ENCODE measurements at places on chromosomes 3 and 15.

- no peak for DNase-seq
These were observed 164.1 kb downstream of the ARRDC4 start for GRCh38 chr15:98124581-98124980.

DNA sequence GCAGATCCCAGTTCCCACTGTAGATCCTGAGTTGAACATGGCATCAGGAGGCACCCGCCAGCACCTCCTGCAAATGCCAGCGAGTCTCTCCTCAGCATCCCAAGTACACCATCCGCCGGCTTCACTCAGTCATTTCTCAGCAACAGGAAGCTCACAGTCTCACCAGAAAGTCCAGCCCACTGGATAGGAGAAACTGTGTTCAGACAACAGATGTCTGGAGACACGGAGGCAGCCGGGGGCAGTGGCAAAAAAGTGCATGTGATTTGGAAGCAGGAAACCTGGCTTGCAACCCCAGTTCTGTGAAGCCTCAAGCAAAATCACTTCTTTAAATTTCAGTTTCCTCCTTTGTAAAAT is 68.7 kb downstream of the SRGAP3 start:
- DNase-seq, result no peak

GRCh38 chr3:8650583-8651416 is 6.2 kb upstream of the SSUH2 start:
- no peak for DNase-seq

- DNase-seq, result no peak
These were observed 151.9 kb downstream of the RBPMS2 start for GRCh38 chr15:64623347-64623996.

DNA sequence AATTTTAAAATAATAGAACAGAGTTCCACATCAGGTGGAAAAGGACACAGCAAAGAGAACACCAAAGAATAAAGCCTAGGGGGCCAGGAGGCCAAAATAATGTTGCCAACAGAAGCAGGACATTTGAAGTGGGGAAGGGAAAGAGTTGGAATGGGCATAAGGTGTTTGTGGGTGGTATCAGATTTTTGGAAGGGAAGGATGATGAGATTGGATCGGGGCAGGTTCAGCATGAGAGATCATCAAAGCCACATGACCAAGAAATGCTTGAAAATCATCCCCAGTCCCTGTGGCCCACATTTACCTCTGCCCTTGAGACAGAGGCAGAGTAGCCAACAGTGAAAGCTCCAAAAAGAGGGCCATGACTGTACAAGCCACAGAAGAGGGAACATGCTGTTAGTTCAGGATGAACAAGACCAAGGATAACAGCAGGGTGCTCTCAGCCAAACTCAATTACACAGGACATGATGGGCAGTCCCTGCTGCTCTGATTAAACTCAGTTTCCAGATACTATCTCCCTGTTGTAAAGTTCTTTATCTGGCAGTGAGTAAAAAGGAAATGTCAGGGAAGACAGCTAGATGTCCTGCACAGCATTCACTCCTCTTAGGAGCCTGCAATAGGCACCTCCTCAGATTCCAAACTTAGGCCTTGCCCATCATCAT is 32.5 kb downstream of the RAB27A start:
- no peak for DNase-seq

GRCh38 chr3:104178680-104179079 is 1188.0 kb upstream of the ALCAM start:
- DNase-seq, result no peak

- no peak for DNase-seq
These were observed 105.5 kb downstream of the GABRB3 start for GRCh38 chr15:26667222-26667988.

DNA sequence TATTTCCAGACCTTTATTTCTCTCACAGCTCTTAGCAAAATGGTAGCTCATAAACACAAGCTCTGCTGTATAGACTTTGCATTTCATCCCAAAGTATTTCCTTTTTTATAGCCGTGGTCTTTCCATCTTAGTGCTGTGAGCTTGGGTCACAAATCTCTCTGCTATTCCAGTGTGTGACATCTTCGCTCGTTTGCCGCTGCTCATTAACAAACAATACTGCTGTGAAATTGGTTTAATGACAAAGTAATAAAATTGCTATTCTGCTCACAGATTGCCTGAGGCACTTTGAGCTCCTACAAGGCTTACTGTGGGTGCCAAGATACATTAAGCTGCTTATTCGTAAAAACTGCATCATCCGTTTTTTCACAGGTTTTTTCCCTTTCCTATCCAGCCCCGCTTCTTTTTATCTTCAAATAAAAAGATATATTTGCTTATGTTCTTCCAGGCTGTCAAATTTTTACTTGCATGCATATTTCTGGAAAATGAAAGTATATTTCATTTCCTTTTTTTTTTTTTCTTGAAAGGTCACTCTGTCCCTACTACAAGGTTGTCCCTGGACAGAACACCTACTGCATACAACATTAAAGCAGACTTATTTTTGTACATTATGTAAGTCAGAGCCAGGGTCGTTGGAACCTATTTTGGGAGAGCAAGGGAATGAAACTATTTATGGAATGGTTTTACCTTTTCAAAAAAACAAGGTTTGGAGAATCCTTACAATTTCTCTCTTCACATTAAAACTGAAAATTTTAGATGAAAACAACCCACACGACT is 174.5 kb downstream of the MEIS2 start:
- no peak for DNase-seq

DNA sequence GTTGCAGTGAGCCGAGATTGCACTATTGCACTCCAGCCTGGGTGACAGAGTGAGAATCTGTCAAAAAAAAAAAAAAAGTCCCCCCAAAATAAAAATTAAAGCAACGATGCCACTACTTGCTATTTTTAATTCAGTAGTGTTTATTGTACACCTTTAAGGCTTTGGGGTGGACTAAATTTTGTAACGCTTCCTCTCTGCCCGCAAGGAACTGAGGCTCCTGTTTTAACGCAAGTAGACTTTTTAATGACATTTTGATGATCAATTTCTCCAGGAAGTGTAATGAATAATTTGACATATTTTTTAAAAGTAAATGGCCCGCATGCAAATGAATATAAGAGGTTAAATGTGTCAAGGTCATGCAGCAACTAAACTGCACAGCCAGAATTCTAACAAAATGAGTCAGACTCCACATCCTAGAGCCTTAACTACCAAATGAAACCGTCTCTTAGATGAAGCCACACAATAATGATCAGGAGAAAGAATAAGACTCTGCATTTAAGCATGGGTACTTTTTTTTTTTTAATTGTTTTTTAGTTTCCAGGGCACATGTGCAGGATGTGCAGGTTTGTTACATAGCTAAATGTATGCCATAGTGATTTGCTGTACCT is 96.8 kb upstream of the LMOD3 start:
- DNase-seq, result no peak

DNA sequence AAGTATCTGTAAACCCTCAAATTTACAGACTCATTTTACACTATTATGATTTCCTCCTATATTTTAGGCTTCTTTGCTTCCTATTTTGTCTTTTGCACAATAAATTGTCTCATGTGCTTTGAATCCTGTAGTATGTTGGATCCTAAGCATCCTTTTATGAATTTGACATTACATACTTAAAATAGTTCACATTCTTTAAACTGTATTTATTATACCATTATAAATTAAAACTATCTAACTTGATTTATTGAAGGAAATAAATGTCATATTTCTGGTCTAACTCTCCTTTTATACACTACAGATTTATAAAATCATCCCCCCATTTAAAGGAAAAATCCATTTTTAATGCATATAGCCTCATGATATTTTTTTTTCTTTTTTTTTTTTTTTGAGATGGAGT is 32.6 kb downstream of the EHHADH start:
- DNase-seq, result no peak

GRCh38 chr3:31176045-31176444 is 281.6 kb upstream of the GADL1 start:
- no peak for DNase-seq

DNA sequence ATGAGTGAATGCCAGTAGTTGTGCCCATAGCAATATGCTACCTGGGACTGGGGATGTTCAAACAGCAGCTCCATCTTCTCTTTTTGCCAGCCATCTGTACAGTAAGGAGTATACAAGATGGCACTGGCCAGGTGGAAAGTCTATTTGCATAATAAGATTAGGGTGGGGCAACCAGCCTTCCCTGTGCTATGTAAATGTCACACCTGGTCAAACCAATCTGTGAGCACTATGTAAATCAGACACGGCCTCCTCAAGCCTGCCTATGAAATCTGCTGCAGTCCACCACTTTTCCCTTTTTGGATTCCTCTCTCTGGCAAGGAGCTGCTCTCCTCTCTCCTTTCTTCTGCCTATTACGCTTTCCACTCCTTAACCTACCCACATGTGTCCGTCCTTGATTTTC is 53.0 kb downstream of the C3orf80 start:
- no peak for DNase-seq

DNA sequence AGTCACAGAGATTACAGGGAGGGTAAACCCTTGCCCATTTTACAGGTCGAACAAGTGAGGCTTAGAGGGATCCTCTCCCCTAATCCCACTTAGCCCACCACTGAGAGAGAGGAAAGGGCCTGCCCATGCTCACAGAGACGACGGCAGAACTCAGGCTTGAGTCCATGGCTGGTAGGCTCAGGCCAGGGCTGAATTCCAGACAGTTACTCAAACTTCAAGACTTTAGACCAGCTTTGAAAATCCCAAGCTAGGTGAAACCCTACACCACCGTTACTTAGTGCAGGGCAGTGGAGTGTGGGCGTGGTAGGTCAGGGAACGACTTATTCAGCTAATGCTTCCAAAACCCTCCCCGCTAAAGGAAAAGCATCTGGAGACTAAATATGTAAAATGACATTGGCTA is 16.4 kb downstream of the GRIP2 start:
- no peak for DNase-seq

DNA sequence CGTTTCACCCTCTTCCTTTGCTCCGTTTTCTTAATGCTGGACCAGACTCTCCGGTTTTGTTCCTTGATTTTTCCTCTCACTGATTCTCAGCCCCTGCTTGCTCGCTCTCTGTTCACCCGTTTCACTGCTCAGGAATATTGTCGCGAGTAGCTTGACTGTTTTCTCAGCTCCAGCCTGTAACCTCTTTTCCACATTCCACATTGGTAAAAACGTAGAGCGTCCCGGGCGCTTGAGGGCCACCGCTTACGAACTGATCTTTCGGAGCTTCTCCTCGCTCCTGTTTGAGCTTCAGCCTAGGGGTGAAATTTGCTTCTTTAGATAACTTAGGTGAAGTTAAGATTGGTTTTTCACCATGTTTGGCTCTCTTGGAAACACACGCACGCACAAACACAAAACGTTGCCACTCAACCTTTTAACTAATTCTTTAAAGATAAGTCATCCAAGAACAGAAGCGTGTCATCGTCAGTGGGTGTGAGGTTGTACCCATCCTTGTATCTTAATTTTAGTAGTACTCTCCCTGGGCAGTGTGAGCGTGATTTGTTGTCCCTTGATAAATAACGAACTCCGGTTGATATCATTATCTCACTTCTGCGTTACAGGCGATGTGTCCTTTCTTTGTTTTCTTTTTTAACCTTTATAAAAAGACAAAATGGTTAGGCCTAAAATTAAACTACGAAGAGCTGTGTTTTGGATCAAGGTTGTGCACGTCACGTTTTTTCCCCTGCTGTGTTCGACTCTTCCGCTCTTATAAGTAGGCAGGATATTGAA is 1.0 kb downstream of the PAK2 start:
- DNase-seq, result peak; percentile 62

DNA sequence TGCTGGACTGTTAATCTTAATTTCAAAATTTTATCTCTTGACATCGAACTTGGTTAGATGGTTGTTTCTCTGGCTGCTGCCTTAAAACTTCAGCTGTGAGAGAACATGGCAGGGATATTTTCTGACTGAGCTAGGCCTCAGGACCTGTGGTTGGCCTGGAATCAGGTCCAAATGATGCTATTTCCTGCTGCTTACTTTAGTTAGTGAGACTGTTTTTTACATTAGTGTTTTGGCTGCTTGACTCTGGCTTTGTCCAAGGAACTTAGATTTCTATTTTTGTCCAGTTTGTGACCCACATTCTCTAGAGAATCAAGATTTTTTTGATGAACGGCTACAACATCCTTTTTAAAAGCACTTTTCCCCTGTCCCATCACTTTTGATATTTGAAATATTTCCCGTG is 497.9 kb upstream of the SGO1 start:
- DNase-seq, result peak; percentile 71

DNA sequence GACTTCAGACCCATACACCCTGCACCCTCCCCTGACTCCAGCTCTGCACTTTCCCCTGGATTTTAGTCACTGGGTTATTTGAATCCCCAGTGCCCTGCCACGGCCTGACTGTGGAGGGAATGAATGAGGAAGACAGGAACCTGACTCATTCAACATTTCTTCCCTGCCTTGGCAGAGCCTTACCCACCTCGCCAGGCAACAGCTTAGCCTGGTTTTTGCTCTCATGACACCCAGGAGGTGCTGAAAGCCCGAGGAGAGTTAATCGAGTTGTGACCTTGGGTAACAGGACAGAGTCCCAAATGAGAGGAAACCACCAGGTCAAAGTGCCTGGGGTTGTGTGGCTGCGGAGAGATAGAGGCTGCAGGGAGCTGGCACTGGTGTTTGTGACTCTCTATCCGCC is 128.3 kb downstream of the SMAD6 start:
- DNase-seq, result peak; percentile 70

DNA sequence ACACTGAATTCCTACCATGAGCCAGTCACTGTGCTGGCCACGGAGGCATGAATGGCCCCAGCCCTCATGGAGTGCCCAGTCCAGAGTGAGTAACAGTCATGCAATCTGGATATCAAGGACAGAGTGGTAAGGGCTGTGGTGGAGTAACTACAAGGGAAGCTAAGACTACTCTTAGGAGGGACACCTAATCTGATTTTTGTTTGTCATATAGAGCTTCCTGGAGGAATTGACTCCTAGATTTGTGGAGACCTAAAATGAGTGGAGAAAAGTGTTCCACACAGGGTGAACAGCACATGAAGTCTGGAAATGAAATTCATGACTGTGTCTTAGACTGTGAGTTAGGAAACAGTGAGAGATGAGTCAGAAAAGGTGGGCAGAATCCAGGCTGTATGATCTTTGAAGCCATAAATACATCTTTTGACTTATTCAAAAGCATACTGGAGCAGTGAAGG is 219.9 kb downstream of the NFKBIZ start:
- DNase-seq, result peak; percentile 89

- no peak for DNase-seq
These were observed 7.8 kb downstream of the UROC1 start for GRCh38 chr3:126509597-126510307.

- no peak for DNase-seq
These were observed 13.5 kb downstream of the SEMA4B start for GRCh38 chr15:90214553-90215196.

Measured in fibroblast of pulmonary artery (primary cell).